ENCODE measurements at places on chromosomes 12 and 14. TPM values are rescaled to one million over a fixed set of nuclear protein-coding genes. Genes with fewer than 3 reads are reported as not detected.
A peak's percentile ranks its signal among the peaks of the same experiment; 100 is the strongest.

Gene ACYP1
- total RNA-seq, result 9.0 TPM

Gene CLEC6A
- not detected for total RNA-seq

Gene CACNA1C
- 4.3 TPM for total RNA-seq

Gene FUT8
- total RNA-seq, result 39.6 TPM

Gene B3GNT4
- total RNA-seq, result 0.59 TPM

Gene GDF3
- total RNA-seq, result not detected

Gene C12orf54
- total RNA-seq, result not detected

Gene TGM1
- 26.1 TPM for total RNA-seq

Gene CACNA2D4
- 1.9 TPM for total RNA-seq

Gene CCDC177
- total RNA-seq, result not detected

Gene LRFN5
- total RNA-seq, result 11.8 TPM

Gene LRRIQ1
- 0.30 TPM for total RNA-seq

Gene PSMC6
- 101 TPM for total RNA-seq

Gene GPHN
- total RNA-seq, result 31.6 TPM

DNA sequence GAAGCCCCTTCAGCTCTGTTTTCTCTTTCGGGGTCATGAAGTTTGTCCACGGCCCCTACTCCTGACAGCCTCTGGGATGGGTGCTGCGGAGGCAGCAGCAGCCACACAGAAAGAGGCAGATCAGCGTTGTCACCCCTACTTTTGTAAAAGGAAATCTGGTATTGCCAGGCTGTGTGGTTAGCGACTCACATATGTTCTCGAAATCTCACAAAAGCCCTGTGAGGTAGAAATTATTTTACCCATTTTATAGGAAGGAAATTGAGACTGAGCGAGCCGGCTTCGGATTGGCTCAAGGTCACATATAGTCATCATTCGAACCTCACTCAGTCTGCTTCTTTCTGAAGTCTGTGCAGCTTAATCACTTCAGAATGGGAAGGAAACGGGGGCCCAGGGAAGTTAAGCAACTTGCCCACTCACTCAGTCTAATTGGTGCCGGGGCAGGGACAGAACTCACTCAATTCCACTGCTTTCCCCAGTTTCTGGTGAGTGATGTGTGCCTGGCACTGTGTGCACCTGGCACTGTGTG, 1.1 kb upstream of the CKAP4 start:
- peak; percentile 32 for DNase-seq

DNA sequence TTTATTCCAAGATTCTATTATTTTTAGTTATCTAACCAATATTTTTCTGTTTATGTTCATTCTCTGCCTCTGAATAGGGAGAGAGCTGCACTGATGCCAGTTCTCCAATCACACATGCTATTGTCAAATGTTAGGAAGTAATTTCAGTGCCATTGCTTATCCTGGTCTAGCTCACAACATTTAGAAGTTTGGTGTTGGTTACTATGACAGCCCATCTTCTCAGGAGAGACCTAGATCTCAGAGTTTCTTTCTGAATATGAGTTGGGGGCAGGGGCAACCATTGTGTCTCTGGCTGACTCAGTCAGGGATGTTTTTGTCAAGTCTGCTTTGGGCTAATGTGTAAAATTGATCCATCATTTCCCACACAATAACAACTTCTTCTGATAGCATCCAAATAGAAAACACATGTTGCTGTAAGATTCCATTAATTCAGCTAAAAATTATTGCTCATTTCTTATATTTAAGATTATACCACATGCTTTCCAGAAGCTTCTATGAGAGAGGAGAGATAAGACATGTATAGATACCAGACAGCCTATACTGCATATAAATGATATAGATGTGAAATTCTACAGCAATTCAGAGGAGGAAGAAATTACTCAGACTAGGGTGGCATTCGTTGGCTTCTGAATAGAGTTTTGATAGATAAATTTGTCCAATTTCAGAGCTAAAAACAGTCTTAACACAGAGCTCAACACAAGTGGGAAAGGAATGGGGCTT, 64.8 kb downstream of the DACT1 start:
- DNase-seq, result peak; percentile 44

DNA sequence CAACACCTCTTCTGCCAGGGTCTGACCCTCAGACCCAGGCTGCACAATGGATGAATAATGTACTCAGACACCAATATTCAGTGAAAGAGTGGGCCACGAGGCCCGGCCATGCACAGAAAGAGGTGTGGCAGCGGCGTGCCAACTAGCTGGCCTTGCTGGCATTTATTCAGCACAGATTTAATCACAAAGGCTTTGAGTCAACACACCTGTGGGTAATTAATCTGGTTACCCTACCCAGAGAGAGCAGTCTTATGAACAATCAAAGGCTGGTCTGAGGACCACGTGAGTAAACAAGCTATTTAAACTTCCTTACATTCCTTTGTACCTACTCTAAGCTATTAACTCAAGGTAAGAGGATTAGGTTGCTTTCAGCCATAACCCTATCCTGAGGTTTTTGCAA, 324.8 kb downstream of the C12orf50 start:
- no peak for DNase-seq

- DNase-seq, result no peak
Measured at GRCh38 chr14:105389976-105390848, 8.1 kb upstream of the TEX22 start.

GRCh38 chr14:29587046-29587445, 340.6 kb downstream of the PRKD1 start:
- DNase-seq, result no peak

DNA sequence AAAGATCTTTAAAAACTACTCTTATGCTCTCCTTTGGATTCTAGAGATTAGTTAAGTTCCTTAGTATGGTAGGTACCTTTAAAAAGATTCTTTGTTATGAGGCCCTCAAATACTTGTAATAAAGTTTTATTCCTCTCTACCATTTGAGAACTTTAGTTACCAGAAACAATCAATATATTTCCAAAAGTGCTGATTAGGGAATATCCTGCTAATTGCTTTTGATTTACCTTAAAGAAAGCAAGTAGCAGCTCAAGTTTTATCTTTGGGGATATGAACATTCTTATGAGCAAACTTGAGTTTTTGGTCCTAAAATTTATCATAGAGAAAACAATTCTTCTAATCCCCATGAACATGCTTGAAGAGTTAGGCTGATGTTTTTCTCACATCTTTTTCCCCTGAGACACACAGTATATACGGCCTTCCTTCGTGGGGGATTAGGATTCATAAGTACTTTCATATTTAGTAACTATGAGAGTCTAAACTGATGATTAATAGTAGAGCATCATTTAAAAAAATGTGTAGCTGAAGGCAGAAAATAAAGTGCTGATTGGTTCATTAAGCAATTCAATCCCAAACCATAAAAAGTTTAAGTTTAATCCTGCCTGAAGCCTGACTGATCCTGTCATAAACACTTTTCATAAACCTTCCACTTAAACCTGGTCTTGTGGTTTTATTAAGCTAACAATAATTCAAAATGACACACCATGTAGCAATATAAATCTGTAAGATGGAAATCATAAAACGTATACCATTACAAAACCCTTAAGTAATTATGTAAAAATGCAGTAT, 380.5 kb upstream of the FBXO33 start:
- DNase-seq, result no peak

DNA sequence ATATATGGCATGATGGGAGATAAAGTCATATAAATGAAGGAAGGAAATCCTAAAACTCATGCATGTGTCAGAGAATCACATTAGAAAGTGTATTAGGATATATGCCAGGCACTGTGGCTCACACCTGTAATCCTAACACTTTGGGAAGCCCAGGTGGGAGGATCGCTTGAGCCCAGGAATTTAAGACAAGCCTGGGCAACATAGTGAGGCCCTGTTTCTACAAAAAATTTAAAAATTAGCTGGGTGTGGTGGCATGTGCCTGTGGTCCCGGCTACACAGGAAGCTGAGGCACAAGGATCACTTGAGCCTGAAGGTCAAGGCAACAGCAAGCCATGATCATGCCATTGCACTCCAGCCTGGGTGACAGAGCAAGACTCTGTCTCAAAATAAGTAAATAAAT, 130.3 kb upstream of the ARID2 start:
- DNase-seq, result no peak

DNA sequence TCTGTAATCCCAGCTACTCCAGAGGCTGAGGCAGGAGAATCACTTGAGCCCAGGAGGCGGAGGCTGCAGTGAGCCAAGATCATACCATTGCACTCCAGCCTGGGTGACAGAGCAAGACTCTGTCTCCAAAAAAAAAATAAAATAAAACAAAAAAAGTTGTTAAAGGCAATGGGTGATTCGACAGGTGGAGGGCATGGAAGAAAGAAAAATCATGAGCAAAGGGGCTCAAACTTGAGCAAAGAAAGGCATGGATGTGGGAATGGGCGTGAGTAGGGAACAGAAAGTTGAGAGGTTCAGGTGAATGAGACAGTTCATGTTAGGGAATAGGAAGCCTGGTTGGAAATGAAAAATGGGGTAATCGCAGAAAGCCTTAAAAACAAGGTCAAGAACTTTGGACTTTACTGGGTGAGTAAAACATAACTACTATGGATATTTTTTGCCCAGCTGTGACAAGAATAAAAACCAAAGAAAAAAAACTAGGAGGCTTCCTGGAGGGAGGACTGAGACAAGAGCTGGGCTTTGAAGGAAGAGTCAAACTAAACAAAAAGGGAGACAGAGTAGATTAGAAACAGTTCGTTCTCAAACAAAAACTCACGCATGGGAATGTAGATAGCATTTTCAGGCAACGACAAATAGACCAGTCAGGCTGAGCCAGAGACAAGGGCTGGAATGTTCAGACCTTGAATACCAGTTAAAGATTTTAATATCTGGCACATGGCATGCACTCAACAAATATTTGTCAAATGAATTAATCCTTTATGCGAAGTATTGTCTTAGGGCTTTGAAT, 18.8 kb downstream of the PYM1 start:
- DNase-seq, result no peak

GRCh38 chr14:103243764-103244737, 90.0 kb upstream of the EIF5 start:
- no peak for DNase-seq

- no peak for DNase-seq
Measured at GRCh38 chr14:24631749-24632335, 2.1 kb downstream of the GZMB start.

- no peak for DNase-seq
Measured at GRCh38 chr12:82694970-82695369, 8.3 kb downstream of the TMTC2 start.

- DNase-seq, result no peak
Measured at GRCh38 chr14:70664698-70665447, 23.2 kb downstream of the TTC9 start.

- peak; percentile 14 for DNase-seq
Measured at GRCh38 chr14:84343656-84344055, 1186.3 kb upstream of the FLRT2 start.

- no peak for DNase-seq
Measured at GRCh38 chr12:14058717-14059116, 77.3 kb upstream of the GRIN2B start.
